ENCODE measurements at places on chromosomes 7 and 10.

- DNase-seq = no peak
These were observed 10.2 kb upstream of the ZFYVE27 start for GRCh38 chr10:97726636-97727178.

- DNase-seq = no peak
These were observed 49.0 kb downstream of the LAMB1 start for GRCh38 chr7:107953924-107954303.

DNA sequence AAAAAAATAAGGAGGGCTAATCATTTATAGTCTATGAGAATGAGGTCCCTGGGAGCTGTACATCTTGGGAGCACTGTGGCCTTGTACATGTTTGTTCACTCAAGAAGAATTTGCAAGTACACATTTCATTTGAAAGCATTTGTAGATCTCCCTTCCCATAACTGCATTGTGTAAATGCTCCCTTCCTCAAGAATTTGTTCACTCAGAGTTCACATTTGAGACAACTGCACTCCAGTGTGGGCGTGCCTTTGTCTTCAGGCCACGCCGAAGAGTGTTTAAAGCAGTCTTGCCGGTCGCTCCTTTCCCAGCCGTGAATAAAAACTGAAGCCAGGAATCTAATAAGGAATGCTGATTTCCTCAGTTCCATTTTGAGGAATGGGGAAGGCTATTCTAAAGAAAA, 291.1 kb upstream of the LYZL1 start:
- no peak for DNase-seq

- DNase-seq = no peak
These were observed 300.0 kb upstream of the SP8 start for GRCh38 chr7:21086688-21087087.

- no peak for DNase-seq
These were observed 2.5 kb downstream of the LSM8 start for GRCh38 chr7:118186501-118186900.

GRCh38 chr7:71768450-71768849, 636.5 kb downstream of the GALNT17 start:
- no peak for DNase-seq

DNA sequence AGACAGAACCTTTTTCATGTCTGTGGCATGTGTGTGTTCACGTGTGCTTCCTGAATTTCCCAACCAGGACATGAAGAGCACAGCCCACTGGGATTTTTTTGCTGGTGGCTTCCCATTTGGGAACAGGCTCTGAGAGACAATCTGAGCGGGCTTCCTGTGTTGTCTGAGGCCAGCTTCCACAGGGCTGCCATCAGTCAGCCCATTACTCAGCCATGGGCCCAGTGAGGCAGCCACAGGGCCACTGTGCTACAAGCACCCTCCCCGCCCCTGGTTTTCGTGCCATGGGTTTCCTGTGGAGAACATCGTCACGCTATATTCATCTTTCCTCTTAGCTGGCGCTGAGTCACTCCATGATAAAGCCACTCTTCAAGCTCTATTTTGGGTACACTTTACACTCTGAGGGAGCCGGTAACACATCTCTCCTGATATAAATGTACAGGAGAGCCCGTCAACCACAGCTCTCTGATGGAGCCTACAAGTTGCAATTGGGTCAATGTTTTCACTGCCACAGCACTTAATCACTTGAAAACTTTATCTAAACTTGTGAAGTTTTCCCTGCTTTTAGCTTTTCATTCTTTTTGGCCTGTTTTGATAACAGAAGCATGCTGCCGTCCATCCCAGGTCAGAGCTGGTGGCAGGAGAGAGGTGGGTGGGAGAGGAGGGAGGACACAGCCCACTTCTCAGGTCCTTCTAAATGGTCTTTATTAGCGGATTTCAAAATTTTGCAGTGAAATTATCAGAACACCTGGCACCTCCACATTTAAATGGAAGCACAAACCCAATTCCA, 96.9 kb downstream of the HIPK2 start:
- no peak for DNase-seq

- DNase-seq = no peak
These were observed 97.1 kb downstream of the VOPP1 start for GRCh38 chr7:55474944-55475854.

- no peak for DNase-seq
These were observed 17.6 kb downstream of the MINDY3 start for GRCh38 chr10:15842556-15843169.

GRCh38 chr7:2255145-2256139, 13.4 kb downstream of the NUDT1 start:
- DNase-seq = no peak

DNA sequence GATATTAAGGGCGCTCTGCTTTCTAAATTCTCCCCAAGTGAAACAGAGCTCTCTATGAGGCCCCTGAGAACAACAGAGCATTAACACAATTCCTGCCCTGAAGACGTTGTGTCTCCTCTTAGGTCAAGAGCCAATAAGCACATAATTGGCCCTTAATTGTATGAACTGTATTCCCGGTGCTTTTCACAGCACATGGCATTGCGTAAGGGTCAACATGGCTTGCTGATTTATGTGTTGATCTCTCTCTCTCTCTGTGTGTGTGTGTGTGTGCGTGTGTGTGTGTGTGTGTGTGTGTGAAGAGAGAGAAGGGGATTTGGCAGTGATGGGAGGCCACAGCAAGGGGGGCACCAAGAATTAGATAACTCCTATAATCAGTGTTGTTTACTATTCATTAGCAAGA, 40.5 kb downstream of the LYZL1 start:
- no peak for DNase-seq

DNA sequence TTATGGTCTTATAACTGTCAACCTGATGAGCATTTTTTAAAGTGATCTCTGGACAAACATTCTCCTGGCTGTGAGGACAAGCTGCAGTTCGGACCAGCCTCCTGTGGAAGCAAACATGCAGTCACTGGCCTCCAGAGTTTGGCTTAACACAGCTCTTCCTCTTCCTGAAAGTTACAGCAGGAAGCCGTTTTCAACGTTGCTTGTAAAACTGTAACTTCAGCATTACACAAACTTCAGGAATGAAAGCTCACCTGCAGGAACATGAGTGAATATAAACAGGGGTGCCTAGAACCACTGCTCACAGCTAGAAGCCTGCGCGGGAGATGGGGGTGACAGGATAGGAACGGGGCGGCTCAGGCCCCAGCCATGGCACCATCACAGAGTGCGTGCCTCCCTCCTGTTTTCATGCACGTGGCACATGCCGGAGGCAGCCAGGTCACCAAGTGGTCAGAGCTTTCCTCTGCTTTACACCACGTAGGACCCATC, 292.9 kb upstream of the PITRM1 start:
- no peak for DNase-seq

- no peak for DNase-seq
These were observed 40.4 kb downstream of the SCIN start for GRCh38 chr7:12610899-12611298.

GRCh38 chr7:5362466-5362865, 61.2 kb downstream of the TNRC18 start:
- no peak for DNase-seq

GRCh38 chr7:151138153-151138851, 29.2 kb downstream of the GBX1 start:
- no peak for DNase-seq

DNA sequence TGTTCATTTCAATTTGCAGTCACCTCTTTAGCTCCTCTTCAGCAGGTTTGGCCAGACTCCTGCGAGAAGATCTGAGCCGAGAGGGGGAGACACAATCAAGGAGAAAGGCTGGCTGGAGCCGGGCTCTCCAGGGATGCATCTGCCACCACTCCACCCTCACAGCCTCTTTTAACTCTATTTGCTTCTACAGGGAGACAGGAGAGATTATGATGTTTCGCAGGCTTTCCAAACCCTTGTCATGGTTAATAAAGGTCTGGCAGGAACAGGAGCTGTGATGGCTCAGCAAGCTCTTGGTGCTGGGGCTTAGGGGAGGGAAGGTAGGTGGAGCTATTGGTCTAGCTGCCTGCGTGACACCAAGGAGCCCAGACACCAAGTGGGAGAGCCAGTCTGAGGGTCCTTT, 448.1 kb upstream of the PODXL start:
- no peak for DNase-seq
